ENCODE measurements at places on chromosomes 1 and 21.

DNA sequence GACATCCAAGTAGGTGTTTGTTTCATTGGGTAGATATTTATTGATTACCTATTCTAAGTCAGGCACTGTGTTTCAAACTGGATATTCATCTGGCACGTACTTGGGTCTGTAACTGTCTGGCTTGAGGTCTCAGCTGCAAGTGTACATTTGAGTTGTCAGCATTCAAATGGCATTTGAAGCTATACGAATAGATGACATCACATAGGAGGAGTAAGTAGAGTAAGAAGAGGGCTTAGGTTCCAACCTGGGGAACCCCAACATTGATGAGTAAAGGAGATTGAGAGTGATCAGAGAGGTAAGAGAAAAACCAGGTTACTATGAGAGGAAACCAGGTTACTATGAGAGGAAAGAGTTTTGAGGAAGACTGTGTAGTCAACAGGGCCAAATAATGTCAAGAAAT is 30.7 kb downstream of the ZNF684 start:
- DNase-seq = no peak

- no peak for DNase-seq
Measured at GRCh38 chr1:110449661-110450651, 993 bp upstream of the PROK1 start.

GRCh38 chr21:32083197-32083596 is 195.7 kb downstream of the MIS18A start:
- no peak for DNase-seq

DNA sequence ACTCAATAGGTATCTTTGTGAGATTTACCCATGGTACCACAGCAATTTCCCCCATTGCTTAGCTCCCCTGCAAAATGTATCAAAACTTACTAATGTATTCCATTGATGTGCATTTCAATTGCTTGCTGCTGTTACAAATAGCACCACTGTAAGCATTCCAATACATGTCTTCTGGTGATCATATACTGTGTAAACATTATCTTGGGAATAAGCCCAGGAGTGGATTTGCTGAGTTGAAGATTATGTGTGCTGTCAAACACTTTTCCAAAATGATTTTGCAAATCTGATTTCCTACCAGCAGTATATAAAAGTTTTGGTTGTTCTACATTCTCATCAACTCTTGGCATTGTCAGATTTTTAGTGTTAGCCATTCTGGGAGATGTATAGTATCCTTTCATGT is 141.0 kb upstream of the KCTD3 start:
- no peak for DNase-seq

GRCh38 chr1:18564676-18565075 is 66.0 kb upstream of the PAX7 start:
- DNase-seq = no peak

DNA sequence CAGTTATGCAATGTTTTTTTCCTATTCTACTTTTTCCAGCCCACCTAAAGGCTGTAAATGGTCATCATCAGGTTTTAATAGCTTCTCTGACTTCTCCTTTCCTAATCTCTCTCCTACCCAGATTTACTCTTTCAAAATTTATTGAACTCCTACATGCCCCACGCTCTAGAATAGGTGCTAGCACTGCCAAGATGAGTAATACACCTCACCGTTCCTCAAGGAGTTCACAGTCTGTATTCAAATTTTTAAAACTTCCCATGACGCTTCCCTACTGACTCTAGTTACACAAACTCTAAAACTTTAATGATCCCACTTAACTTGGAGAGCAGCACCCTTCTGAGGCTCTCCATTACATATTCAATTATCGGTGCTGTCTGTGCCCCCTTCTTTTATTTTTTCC is 51.6 kb downstream of the ALG14 start:
- DNase-seq = no peak

DNA sequence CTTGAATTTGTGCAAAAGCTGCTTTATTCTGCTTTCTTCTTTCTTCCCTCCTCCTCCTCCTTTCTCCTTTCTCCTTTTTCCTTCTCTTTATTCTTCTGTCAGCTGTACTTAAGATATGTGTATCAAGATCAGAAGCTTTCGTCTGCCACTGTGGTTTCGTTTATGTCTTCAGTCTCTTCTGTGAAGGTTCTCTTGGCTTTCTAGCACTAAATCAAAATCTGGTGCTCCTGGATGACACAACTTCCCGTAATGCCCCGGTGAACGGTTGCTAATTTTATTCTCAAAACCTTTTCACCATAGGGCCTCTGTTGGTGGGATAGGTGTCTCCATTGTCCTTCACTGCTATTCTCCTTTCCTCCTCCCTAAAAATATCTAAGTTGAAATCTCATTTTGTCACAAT is 5.0 kb downstream of the ATF6 start:
- no peak for DNase-seq

- no peak for DNase-seq
Measured at GRCh38 chr1:145777357-145778145, 46.3 kb downstream of the RNF115 start.

GRCh38 chr1:23899070-23899469 is 14.1 kb downstream of the CNR2 start:
- no peak for DNase-seq
